ENCODE measurements at places on chromosomes 6 and 20.

GRCh38 chr20:52936351-52937340, 35.5 kb upstream of the TSHZ2 start:
- DNase-seq = no peak

- no peak for DNase-seq
Measured at GRCh38 chr6:134731615-134732014, 218.3 kb downstream of the ALDH8A1 start.

DNA sequence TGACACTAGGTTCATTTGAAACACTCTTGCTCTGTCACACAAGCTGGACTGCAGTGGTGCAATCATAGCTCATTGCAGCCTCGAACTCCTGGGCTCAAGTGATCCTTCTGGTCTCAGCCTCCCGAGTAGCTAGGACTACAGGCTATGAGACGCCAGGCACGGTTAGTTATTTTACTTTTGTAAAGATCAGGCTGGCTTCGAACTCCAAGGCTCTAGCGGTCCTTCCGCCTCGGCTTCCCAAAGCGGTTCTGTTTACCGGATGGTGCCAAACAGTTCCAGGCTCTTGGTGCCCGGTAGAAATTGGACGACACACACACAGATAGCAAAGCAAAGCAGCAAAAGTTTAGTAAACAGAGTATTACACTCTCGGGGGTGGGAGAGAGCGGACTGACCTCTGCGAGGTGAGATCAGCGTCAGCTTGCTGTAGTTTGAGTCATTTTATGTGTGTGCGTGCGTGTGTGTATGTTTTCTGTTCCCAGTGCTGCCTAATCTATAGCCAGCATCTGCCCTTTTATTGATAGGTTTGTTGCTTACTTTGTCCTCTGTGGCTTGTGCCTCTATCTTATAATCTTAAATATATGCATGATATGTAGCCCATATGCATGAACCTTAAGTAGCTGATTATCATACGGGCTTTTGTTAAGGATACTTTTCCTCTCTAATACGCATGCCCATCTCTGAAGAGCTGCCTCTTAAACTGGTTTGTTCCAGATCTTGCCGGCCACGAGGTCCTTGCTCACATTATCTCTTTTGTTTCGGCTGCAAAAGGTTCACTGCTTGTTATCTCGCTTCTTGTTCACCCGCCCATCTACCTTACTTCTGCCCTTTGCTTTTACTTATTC, 75.2 kb downstream of the OR2B2 start:
- peak; percentile 86 for DNase-seq

- DNase-seq = no peak
Measured at GRCh38 chr6:11601776-11602605, 64.4 kb downstream of the TMEM170B start.

DNA sequence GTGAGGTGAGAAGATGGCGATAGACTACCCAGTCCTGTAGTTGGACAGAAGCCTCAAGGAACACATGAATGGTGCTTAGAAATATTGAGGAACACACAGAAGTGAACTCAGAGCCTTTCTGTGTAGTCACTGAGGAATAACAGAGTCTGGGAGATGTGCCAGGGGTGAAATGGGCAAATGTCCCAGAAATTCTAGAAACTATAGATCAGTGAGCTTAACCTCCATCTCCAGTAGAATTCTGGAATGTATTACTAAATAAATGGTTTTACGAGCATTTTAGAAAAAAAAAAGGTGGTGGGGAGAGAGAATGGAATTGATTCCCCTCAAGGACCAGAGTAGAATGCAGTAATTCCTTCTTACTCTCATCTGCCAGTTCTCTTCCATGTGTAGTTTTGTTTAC, 380.0 kb downstream of the LMBRD1 start:
- DNase-seq = no peak

GRCh38 chr6:68638230-68638900, 3.3 kb downstream of the ADGRB3 start:
- peak; percentile 70 for DNase-seq

- peak; percentile 20 for DNase-seq
Measured at GRCh38 chr6:127120023-127120786, 1.7 kb downstream of the RSPO3 start.

GRCh38 chr6:118584911-118585310, 36.8 kb downstream of the PLN start:
- no peak for DNase-seq

- DNase-seq = no peak
Measured at GRCh38 chr6:166394036-166394892, 11.5 kb upstream of the MPC1 start.

DNA sequence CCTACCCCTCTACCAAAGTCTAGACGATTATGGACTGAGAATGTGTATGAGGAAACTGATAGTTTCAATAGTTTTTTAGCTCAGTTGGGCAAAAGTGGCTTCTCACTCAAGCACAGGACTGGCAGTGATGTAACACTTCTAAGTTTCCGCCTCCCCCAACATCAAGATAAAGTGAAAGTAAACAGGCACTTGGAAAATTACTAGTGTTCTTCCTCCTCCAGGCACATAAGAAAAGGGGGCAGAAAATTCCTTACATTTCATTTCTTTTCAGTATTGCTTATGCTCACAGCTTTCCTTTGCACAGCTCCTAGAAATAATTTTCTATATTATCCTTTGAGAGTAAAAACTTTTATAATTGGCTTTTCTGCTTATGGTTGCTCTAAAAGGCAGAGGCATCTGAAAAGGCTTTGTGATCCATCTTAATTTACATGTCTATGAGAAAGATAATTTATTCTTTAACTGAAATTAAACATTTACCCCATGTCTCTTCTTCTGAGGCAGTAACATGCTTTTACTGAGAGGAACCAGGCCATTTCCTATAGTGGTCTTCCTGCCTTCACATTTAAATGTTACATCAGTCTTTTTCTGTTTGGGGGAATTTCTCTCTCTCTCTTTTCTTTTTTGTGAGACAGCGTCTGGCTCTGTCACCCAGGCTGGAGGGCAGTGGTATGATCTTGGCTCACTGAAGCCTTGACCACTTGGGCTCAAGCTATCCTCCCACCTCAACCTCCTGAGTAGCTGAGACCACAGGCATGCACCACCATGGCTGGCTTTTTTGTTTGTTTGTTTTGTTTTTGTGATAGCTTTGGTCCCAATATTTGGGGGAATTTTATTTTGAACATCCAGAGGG, 65.0 kb upstream of the EEF1A1 start:
- DNase-seq = peak; percentile 86

- peak; percentile 14 for DNase-seq
Measured at GRCh38 chr20:44309763-44310663, 989 bp downstream of the FITM2 start.

DNA sequence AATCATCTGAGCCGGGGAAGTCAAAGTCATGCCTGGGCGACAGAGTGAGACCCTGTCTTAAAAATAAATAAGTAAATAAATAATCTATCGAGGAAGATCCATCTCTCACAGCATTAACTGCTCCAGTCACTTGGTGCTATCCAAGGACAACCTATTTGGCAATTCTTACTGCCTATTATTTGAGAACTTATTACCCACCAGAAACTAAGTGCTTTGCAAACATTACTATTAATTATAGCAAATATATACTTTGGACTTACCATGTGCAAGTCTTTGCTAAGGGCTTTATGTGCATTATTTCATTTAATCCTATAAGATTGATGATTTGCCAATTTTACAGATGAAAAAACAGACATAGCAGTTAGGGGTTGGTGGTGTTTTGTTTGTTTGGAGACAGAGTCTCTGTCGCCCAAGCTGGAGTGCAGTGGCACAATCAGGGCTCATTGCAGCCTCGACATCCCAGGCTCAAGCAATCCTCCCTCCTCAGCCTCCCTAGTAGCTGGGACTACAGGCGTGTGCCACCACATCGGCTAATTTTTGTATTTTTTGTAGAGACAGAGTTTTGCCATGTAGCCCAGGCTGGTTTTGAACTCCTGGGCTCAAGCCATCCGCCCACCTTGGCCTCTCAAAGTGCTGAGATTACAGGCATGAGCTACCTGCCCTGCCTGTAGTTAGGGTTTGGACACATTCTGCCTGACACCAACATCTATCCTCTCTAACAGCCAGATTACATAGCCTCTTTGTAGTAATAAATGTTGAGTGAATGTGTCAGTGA, 933 bp upstream of the APOM start:
- no peak for DNase-seq

GRCh38 chr6:129969064-129969463, 49.3 kb upstream of the L3MBTL3 start:
- DNase-seq = no peak

- DNase-seq = no peak
Measured at GRCh38 chr6:22367346-22367745, 70.5 kb upstream of the PRL start.

- no peak for DNase-seq
Measured at GRCh38 chr6:56582236-56582635, 60.5 kb downstream of the DST start.

- peak; percentile 52 for DNase-seq
Measured at GRCh38 chr20:63895952-63896263, 982 bp downstream of the DNAJC5 start.

DNA sequence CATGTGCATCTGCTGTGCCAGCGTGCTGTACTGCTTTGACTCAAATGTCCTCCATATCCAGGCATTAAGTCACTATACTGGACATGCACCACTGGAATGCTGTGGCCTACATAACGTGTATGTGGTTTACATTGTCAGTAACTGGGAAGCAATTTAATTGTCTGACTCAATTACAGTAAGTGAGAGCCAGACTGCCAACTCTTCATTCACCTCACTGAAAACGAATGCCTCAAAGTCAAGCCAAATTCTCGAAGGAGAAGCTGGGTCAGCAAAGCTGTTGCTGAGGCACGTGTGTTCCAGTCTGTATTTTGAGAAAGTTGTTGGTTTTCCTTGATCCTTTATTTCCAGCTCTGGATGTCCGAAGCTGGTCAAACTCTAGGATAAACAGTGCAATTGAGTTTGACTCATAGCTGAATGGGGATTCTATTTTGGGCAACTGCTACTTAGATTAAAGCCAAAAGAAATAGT, 534.3 kb downstream of the COL12A1 start:
- no peak for DNase-seq

- no peak for DNase-seq
Measured at GRCh38 chr20:13297147-13297899, 76.2 kb downstream of the ISM1 start.

GRCh38 chr20:57818418-57819181, 108.8 kb upstream of the PMEPA1 start:
- DNase-seq = no peak

DNA sequence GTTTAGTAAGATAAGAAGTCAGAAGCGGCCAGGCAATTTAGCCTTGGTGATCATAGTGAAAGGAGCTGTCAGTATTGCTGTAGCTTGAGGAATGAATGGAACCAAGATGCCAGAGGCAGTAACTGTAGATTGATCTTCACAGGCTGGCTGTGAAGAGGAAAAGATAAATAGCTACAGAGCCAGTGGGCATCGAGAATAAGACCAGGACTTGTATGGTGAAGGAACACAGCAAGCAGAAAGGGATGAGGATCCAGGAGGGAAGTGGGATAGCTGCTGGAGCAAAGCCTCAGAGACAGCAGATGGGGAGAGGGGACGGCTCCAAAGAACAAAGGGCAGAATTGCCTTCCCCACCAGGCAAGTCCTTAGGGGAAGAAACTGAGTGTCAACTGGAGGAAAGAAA, 294.4 kb upstream of the PLN start:
- DNase-seq = no peak

- DNase-seq = no peak
Measured at GRCh38 chr6:85472744-85473143, 22.9 kb downstream of the NT5E start.

GRCh38 chr6:118387921-118388701, 160.0 kb upstream of the PLN start:
- DNase-seq = peak; percentile 92

GRCh38 chr6:1708820-1709219, 99.1 kb downstream of the FOXC1 start:
- no peak for DNase-seq

GRCh38 chr6:161644521-161644920, 370.7 kb upstream of the AGPAT4 start:
- DNase-seq = no peak

DNA sequence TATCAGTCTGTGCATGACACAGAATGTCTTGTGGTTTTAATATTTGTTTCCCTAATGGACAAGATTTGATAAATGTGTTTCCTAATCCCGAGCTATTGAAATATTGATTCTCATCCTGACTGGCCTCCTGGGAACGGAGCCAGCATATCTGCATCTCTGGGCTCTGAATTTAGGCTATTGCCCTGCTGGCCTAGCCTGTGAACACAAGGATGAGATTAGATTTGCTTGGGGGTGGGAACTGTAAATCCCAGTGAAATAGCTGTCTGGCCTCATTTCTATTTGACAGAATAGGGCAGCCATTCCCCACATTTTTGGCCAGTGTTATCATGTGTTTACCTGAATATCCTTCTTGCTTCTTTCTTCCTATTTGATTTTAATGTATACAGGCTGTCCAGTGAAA, 198.4 kb upstream of the SOX4 start:
- DNase-seq = no peak

Measured in dermis blood vessel endothelial cell (primary cell).